ENCODE measurements at places on chromosomes 3 and 15.

DNA sequence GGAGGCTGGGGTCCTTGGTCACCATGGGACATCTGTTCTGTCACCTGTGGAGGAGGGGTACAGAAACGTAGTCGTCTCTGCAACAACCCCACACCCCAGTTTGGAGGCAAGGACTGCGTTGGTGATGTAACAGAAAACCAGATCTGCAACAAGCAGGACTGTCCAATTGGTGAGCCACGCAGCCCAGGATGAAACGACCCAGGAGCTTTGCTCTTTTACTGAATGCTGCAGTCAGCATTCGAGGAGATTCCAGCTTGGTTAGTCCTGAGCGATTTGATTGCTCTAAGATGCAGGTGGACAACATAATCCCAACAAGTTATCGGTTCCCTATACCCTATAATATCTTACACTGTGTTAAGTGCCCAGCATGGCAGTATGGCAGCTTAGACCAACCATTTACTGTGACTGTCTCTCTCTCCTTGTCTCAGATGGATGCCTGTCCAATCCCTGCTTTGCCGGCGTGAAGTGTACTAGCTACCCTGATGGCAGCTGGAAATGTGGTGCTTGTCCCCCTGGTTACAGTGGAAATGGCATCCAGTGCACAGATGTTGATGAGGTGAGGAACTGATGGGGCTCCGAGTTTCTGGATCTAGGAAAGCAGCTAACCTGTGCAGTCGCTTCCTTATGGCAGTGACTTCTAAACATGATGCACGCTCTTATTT lies 7.8 kb downstream of the THBS1 start:
- no peak for DNase-seq

DNA sequence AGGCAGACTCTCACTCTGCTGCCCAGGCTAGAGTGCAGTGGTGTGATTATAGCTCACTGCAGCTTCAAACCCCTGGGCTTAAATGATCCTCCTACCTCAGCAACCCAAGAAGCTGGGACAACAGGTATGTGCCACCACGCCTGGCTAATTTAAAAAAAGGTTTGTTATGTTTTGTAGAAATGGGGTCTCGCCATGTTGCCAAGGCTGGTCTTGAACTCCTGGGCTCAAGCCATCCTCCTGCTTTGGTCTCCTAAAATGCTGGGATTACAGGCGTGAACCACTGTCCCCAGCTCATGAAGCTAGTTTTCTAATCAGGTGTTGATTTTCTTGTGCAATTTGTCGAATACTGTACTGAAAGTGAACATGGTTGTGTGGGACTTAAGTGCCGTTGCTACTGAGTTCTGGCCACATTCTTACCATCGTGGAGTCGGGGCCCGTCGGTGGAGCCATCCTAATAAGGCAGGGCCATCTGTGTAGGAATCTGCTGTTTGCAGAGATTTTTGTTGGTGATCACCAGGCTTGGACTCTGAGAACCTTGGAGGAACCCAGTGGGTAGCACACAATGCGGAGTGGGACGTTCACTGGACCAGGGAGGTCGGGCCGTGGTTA lies 193.2 kb downstream of the GOLGA6L6 start:
- DNase-seq, result no peak

DNA sequence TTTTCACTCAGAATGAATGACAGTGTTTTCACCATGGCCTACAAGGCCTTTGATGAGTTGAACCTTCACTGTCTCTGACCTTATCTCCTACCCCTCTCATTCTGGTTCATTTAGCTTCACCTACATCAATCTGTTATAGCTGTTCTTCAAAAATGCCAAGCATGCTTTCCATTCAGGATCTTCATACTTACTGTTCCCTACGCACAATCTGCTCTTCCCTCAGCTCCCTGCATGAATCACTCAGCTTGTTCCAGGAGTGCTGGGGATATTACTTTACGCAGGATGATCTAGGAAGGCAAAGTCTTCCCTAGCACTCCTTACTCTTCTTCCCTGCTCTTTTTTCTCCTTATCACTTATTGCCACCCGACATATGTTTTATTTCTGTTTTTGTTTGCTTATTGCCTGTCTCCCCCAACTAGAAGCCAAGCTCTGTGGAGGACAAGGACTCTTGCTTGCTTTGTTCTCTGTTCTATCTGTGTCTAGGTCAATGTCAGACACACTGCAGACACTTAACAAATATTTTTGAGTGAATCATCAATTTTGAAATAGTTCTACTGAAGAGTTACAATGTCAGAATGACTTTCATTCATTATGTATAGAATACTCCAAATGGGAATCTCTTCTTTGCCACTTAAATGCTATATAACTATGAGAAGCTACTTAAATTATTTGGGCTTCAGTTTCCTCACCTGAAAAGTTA lies 238.3 kb upstream of the FEZF2 start:
- no peak for DNase-seq

GRCh38 chr15:71577071-71577470 lies 233.3 kb upstream of the NR2E3 start:
- no peak for DNase-seq

DNA sequence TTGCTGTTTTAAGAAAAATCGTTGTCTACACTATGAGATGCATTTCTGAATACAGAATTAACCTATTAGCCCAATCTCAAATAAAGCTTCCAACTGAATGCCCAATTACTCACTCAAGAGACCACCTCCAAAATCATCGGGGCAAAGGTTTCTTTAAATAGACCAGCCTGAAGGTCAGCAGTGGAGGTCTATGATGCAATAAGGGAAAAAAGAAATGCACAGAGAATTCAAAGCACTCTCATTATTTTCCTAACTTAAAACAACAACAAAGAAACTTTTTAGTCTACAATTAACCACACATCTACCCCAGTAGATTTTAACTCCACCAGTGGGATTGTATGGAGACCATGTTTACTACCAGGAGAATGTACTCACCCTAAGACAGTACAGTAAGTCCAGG lies 657.7 kb upstream of the CCDC54 start:
- no peak for DNase-seq

DNA sequence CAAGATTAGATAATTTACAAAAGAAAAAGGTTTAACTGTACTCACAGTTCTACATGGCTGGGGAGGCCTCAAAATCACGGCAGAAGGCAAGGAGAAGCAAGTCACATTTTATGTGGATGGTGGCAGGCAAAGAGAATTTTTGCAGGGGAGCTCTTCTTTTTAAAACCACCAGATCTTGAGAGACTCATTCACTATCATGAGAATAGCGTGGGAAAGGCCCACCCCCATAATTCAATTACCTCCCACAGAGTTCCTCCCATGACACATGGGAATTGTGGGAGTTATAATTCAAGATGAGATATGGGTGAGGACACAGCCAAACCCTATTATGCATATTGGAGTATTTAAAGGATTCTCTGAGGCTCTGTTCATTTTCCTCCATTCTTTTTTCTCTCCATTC lies 138.7 kb upstream of the CADM2 start:
- no peak for DNase-seq

DNA sequence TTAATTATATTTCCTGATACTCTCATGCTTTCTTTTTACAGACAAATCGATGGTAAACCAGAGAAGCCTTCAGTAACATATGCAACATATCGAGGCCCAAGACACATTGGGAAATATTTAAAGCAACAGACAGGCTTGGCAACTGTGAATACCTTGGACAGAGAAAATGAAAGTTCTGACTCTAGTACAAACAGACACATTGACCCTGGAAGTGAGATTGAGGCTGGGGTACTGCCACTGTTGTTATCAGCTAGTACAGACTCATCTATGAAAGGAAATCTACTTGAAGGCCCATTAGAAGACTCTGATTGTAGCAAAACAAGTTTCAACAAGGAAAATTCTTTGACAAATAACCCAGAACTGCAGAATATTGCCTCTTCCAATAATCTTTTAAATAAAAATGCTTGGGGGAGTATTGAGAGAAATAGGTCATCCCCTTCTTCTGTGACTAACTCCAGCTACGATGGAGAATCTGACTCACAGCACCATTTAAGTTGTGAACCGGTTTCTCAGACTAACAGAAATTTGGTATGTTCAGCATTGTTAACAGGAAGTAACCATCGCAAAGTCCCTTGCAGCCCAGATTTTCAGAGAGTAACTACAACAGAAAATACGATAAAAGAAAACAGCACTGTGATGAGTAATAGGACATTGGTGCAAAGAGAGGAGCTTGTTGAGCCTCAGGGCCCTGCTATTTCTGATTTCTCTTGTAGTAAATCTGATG lies 50.2 kb downstream of the CRYBG3 start:
- DNase-seq, result no peak

DNA sequence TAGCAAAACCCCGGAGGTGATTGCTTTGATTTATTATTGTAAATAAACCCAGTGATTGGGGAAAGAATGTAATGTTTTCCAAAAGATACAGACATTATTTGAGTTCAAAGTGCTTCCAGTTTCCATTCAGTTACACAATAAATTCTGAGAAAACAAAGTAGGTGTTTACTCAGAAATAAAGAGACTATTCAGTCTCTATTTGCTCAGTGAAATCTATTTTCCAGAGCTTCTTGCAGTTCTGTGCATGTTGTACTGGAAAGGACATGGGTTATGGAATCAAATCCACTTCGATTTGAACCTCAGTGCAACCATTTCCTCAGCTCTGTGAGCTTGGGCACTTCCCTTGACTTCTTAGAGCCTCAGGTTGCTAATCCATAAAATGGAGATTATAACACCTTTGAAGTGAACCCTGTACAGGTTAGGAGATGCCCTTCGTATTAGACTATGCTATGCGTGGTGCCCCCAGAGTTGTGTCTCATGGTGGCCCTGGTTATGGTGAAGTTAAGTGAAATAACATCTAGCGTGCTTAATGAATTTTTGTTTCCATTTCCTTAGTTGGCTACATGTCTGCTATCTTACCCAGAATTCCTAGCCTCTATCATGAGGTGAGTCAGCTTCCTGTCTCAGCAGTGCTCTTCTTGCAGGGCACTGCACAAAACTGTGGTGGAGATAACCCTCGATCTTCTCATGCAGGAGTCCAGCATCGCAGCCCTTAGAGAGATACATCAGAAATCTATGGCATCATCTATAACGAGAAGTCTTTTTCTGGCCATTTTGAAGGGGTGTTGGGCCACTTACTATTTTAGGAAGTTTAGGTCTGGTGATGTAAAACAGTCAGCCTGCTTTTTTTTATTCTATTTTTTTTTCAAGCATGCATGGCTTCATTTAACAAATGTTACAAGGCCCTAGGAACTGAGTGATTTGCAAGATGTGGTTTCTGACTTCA lies 97.7 kb downstream of the RPL39L start:
- no peak for DNase-seq

DNA sequence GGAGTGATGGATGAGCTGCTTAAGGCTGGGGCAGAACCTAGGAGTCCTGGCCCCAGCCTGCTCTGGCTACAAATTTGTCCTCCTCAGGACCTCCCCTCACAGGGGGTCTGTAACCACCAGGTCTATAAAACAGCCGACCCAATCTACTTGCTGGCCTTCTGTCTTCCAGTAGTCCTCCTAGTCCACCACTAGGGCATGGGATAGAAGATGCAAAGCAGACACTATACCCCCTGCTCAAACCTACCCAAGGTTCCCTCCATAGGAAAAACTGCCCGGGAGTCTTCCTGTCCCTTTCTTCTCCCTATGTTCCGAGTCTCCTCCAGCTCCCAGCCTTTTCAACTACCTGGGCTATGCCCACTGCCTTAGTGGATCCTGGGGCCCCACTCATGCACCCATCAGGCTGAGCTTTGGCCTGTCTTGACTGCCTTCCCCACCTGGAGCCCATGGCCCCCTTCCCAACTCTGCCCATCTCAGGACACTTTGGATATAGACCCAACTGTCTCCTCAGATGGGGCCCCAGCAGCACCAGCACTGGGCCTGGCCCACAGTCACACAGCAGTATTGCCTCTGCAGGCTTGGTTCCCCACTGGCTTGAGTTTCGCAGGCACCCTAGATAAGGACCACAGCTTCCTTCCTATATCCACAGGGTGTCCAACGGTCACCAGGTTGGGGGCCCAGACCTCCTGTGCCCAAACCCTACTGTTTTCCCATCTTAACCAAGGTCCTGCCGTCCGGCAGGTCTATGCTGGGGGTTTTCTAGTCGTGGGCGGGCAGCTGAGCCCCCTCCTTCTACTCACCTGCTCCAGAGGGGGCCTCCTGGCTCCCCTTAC lies 1.1 kb downstream of the HYAL3 start:
- DNase-seq, result no peak

- DNase-seq, result no peak
These were observed 48.5 kb upstream of the PARL start for GRCh38 chr3:183933160-183933559.

DNA sequence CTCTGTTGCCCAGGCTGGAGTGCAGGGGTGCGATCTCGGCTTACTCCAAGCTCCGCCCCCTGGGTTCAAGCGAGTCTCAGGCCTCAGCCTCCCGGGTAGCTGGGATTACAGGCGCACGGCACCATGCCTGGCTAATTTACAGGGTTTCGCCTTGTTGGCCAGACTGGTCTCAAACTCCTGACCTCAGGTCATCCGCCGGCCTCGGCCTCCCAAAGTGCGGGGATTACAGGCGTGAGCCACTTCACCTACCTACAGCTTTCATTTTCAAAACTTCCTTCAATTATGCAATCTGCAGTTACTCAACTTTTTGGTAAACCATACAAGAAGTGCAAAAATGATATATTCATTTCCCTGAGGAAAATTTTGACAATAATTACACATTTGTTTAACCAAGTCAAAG lies 14.0 kb downstream of the NANOGP8 start:
- no peak for DNase-seq

- no peak for DNase-seq
These were observed 121.4 kb upstream of the SGO1 start for GRCh38 chr3:20307383-20307782.

DNA sequence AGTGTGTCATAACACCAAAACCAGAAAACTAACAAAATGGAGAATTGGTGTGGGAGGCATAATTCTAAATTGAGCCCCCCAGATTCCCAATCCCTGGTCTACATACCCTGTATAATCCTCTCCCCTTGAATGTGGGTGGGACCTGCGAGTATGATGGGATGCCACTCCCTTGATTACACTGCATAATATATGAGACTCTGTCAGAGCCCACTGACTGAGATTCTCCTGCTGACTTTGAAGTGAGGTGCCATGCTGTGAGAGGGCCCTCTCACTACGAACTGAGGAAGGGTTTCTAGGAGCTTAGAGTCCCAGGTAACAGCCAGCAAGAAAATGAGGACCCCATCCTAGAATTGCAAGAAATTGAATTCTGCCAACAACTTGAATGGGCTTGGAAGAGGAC lies 49.5 kb downstream of the GPR176 start:
- DNase-seq, result no peak

- DNase-seq, result no peak
These were observed 10.6 kb upstream of the FSTL1 start for GRCh38 chr3:120461416-120461815.

GRCh38 chr3:150751781-150752263 lies 11.1 kb downstream of the SIAH2 start:
- DNase-seq, result no peak

- DNase-seq, result no peak
These were observed 108.4 kb downstream of the CORO2B start for GRCh38 chr15:68687136-68687735.

- no peak for DNase-seq
These were observed 313.3 kb downstream of the UACA start for GRCh38 chr15:70450142-70450443.

GRCh38 chr3:64680334-64680733 lies 7.5 kb downstream of the ADAMTS9 start:
- no peak for DNase-seq

DNA sequence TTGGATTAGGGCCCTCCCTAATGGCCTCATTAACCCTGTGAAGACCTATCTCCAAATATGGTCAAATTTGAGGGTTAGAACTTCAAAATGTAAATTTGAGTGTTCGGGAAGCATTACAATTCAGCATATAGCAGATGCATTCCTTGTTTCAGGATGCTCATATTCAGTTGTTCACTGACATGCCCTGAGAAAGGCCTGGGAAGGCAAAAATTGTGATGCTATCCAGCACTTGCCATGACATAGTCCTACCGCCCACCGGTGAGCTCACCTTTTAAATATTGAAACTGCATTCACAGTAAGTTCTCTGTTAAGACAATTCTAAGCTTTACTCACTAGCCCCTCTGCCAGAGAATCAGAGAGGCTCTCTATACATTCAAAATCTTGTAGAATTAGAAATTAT lies 300.3 kb upstream of the CCDC54 start:
- no peak for DNase-seq
